ENCODE measurements at places on chromosomes 7 and 10.

DNA sequence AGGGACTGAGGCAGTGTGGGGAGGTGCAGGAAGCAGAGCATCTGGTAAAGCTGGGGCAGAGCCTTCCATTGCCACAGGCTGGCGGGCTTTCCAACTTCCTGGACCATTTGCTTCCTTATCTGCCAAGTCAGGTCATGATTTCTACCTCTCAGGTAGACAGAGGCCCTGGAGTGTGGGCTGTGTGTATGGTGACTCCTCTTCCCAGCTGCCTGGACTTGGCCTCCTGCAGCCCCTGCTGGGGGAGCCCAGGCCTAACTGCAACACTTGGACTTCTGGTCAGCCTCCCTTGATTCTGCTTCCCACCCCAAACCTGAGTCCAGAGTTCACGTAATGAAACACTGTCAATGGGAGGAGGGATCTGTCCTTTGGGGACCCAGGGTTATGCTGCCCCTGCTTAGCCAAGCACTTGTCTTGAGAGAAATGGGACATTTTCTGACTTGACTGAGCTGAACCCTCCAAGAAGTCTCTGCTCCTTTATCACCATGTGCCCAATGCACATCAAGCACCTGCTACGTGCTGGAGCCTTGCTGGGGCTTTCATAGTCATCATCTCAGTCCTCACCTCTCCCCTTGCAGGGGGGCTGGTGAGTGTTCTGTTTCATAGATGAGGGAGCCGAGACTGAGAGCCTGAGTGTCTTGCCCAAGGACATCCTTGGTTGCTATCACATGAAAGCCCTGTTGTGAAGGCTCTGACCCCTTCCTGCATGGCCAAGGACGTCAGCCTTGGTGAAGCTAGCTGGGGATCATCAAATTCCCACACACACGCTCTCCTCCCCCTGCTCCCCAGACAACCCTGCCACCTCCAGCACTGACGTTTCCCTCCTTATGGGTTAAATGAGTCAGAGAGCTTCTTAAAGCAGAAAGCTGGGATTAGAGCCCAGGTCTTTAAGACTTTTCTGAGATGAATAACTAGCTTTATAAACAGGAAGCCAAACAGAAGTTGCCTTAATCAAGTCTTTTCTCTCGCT, 3.4 kb downstream of the CLEC2L start:
- DNase-seq = no peak

GRCh38 chr10:30691639-30692015, 62.1 kb upstream of the LYZL2 start:
- no peak for DNase-seq

DNA sequence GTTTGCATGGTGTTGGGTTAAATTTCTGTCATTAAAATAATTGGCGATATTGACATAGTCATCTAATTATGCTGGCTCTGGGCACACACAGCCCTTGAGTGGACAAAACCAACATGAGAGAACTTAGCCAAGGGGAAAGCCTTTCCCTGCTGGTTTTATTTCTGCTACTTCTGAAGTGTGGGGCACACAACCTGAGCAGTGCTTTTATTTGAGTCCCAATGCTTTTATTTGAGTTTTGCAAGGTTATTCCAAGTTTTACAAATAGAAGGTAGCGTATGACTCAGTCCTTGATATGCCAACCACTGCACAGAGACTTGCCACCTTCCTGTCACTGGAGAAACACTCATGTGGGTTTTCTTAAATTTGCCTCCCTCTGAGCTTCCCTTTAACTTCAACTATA, 145.7 kb downstream of the EGFR start:
- no peak for DNase-seq

- DNase-seq = peak; percentile 81
Observed at GRCh38 chr7:97006055-97006815, 882 bp downstream of the DLX6 start.

DNA sequence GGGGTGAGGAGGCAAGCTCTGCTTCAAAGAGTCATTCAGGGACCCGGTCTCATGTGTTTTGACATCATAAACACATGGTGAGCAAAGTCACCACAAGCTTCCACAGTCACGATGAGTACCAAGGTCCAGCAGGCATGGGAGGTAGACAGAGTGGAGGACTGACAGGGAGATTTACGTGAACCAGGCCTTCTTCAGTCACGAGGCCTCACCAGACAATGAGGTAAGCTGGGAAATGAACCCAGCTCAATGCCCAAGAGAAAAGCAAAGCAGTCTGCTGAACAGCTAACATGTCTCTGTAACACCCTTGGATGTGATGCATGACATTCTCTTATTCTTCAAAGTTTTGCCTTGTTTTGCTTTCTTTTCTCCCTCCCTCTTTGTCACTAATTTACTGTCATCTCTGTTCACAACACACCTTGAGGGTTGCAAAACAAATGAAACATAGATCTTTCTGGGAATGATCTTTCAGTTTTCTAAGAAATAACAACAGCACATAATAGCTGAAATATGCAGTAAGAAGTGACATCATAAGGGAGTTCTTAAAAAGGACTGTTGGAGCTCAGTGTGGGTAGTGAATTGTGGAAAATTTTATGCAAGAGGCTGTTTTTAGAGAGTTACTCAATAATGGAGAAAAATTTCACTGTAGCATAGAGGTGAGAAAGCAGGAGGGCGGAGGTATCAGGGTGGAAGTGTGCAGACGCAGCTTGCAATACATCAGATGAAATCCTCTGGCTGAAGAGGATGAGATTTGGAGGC, 9.0 kb downstream of the PPP1R17 start:
- no peak for DNase-seq

DNA sequence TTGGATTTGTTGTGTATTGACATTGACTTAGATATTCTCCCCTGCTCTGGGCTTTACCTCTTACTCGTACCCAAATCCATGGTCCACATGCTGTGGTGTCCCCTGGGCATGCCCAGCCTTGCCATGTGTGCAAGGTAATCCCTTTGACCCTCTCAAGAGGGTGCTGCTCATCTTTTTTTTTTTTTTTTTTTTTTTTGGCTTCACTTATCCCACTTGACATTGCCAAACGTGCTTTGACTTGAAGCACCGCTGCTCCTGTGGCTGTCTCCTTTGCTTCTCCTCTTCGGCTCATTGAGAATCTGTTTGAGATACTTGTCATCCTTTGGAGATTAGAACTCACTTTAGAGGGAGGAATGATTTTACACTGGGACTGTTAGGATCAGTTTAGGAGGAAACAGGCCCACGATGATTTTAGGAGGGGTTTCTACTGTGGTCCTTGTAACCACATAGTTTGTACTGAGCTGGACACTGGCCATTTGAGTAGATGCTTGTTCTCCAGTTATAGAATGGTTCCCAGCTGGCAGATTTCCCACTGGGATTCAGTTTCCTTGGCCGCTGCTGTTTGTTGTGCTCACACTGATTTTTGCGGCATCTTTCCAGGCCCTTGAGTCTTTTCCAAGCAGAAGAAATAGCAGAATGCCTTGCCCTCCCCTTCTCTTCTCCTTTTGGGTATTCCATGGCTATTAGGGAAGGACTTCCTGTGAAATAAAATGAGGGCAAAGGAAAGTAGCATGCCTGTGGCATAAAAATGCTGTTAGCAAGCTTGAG, 184.8 kb downstream of the AUTS2 start:
- no peak for DNase-seq

- DNase-seq = no peak
Observed at GRCh38 chr7:151623766-151624165, 104.1 kb upstream of the RHEB start.

DNA sequence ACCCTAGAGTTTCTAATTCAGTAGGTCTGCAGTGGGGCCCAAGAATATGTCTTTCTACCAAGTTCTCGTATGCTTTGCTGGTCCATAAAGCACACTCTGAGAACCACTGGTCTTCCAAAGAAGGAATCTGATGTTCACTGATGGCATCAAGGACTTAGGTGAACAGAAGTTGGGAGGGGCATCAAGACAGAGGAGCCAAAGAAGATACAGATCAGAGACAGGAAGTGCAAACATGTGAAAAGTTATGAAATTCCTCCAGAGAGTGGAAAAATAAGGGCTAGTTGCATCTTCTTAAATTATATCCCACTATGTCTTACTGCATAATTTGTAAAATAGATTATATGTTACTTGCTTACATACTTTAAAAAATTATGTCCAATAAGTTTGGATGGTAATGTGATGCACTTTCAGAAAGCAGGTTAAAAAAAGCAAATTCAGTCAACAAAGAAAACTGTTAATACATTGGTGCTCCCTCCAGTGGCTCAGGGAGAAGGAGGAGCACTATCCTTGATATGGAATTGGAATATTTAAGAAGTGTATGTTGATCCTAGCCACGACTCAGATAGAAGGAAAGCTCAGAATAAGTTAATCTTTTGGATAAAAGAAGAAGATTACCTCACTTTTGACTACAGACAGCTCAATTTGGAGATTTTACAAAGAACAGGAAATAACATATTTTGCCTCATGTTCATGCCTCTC, 35.8 kb downstream of the CREB3L2 start:
- no peak for DNase-seq

- no peak for DNase-seq
Observed at GRCh38 chr7:36208997-36209813, 56.2 kb downstream of the EEPD1 start.

GRCh38 chr10:34801097-34801733, 13.9 kb downstream of the PARD3 start:
- no peak for DNase-seq

DNA sequence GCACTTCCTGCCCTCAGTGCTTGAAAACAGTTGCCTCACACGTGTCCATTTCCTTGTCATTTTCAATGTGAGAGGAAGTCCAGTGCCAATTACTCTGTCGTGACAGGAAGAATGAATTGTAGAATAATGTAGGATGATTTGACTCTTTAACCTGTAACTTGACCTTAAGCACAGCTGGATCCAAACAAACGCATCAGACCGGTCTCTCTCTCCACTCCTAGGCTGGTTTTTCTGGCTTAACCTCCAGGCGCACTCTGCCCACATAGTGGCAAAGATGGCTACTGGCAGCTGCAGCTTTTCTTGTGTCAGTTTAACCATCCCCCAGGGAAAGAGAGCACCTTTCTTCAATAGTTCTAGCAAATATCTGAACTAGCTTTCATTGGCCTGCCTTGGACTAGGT, 29.4 kb upstream of the PNLIPRP3 start:
- DNase-seq = peak; percentile 28

DNA sequence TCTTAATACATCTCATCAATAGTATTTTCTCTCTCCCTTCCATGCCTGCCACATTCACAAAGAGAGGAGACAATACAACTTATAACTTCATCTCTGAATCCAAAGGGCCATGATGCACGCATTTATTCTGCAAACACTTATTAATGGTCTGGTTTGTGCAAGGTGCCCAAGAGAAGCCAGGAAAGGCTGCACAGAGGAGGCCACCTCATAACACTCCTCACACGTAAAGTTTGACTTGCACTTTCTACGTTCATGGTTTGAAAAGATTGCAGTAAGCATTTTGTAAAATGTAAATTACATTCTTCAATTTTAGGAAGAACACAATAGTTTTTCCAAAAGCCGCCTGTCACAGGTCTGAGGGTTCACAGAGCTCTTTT, 1.2 kb upstream of the PALS2 start:
- no peak for DNase-seq

DNA sequence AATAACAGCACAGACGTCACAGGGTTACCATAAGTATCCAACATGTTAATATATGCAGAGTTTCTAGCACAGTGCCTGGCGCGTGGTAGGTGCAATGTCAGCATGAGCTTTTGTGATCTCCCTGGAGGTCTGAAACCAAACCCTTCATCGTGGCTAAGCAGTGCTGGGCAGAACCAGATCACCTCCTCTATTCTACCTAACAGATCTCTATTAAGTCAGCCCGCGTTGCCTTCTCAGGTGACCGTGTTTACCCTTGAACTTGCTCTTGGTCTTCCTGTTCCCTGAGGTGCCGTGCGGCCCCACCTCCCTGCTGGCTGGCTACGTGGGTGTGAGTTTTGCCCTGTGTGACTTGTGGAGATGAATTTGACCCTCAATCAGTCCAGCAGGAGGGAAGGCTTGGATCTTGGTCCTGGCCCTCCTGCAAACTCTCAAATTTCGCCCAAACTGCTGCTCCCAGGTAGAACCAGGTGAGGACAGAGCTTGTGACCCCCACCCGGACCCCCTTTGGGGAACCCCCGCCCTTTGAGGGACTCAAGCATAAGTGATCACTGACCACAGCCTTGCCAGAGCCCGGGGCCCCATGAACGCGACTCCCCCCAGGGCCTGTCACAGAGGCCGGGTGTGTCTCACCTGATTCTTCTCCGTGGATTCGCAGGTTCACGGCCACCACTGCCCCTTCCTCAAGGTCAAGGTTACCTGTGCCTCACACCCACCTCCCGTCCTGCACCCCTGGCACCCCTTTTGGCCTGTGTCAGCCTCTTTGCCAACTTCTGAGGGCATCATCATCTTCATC, 54.2 kb downstream of the ELFN1 start:
- DNase-seq = no peak

GRCh38 chr10:118732245-118733165, 22.3 kb downstream of the CACUL1 start:
- no peak for DNase-seq

DNA sequence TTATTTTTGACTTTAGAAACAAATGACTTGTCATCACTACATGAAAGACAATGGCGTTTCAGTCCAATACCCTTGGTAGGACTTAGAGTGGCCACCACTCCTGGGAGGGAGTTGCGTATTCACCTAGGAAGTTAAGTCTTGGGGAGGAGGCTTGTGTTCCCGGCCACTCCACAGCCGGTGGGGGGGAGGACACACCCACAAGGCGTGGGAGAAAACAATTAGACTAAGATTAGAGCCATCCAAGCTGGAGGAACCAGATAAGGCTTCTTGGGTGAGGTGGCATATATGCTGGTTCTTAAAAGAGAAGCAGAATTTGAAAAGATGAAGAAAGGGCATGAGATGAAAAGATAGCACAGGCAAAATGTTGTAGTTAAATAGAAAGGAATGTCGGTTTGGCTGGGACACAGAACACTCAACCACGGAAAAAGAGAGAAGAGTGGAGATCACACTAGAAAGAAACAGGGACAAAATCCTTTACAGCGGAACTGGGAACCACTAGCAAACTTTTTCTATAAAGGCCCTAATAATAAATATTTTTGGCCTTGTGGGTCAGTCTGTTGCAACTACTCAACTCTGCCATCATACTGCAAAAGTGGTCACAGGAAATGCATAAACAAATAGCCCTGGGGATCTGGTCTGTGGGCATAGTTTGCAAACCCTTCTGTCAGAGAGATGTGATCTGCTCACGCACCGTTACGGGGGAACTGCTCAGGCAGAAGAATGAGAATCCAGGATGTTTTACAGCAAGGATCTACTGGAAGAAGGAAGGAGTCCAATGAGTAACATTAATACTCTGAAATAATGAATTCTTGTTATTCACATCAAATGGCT, 651.8 kb downstream of the PARD3 start:
- no peak for DNase-seq
